ENCODE measurements at places on chromosomes 4 and X.

DNA sequence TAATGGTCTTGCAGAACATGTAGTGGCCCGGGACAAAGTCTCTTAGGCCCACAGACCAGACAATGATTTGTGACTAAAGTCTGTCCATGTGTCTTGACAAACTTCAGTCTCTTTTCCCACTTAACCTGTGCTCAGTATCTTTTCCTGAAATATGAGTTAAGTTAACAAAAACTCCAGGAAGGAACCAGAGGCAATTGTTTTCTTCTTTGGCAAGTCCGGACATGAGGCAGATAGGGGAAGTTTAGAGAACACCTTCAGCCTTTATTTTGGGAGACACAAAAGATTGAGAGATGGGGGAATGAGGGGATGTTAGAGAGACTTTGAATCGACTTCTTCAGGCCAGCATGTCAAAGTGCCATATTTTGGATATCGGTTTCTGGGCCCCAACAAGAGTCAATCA, 80.2 kb upstream of the FRMPD4 start:
- DNase-seq: no peak

DNA sequence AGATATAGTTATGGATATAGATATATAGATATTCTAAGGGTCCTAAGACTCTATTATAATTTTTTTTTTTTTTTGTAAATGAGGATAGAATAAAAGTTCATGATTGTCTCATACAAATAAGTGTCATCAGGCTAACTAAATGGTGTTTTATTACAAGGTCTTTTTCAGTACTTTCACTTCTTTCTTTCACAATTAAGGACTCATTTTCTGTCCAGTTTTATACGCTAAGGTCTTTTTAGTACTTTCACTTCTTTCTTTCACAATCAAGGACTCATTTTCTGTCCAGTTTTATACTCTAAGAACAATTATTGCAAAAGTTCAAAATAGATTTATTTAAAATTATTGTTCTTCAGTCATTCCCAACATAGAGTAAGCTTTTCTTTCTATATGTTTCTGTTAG, 32.7 kb downstream of the RUFY3 start:
- DNase-seq: no peak

DNA sequence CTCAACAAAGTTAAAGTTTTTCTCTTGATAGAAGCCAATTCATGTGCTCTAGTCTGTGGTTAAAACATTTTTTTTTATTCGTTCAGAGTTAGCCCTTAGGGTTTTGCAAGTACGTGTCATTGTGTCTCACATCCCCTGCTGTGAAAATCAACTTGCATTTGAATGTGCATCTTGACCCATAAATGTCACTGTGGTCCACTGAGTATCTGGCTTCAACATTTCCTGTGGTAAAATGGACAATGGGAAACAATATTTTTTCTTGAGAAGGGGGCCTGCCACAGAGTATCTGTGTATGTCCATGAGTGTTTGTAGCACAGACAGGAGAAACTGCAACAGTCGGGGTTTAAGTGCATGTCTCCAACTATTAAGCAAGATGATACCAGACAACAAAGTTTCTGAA, 554.8 kb upstream of the TENM3 start:
- peak; percentile 62 for DNase-seq

DNA sequence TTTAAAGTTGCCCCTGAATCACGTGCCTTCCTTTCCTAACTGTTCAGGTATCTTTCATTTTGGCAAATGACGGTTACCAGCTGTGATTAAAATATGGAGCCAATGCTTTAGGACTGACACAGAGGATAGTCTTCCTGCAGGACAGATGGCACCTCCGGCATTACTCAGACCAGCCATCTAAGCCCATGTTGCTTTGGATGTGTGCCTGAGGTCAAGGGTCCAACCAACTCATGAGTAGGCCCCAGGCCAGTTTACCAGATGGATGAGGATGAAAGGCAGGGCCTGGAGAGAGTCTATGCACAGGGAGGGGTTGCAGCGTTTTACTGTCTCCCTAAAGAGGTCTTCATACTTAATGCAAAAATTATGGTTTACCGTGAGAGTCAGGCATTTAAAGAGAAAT, 174.0 kb upstream of the GATB start:
- no peak for DNase-seq

- DNase-seq: no peak
Measured at GRCh38 chrX:149037281-149037870, 467.7 kb downstream of the IDS start.

GRCh38 chr4:108536577-108536976, 83.8 kb upstream of the RPL34 start:
- no peak for DNase-seq

DNA sequence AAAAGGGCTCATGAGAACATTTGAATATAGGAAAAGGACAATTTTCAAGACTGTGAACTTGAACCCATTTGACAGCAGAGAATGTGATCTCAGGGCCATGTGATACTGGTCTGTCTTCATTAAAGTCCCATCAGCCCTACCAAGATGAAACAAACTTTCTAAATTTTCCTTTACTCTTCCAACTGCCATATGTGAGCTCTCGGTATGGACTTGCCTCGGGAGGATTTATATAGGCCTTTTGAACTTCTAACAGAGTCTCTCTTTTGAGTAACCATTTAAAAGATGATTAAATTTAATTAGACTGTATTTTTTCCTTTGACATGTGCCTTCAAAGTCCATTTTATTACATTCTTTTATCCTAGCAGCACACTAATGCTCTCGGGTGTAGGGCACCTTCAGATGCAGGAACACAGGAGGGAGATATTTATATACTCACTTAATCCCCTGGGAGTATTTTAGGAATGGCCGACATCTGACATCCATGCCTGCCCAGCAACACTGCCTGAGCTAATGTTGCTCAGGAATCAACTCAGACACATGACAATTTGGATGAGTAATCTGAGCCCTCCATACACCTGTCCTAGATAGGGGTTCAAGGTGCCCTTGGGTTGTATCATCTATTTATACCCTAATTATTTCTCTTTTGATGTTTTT, 155.0 kb downstream of the SLC7A11 start:
- DNase-seq: no peak

DNA sequence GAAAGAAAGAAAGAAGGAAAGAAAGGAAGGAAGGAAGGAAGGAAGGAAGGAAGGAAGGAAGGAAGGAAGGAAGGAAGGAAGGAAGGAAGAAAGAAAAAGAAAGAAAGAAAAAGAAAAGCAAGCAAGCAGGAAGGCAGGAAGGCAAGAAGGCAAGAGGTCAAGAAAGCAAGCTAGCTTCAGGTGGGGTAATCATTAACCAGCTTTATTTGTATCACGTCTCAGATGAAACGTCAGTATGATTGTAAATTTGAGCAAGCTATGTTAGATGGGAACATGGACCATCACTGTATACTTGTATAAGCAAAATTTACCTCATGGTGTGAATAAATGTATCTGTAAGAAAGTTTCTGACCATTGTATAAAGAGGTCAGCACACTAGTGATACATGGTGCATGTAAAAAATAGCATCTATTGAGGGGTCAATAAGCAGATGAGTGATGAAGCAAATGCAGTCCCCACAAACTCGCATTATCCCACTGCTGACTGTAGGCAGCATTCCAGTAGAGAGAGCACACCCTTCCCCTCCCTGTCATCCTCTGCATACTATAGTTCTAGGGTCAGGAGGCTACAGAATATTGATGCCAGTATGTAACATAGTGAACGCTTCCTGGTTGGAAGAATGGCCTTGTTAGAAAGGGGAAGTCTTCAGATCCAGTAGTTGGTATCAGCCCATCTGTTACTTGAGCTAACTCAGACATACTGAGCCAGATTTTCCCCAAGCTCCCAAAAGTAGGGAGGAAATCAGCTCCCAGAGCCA, 16.5 kb upstream of the KLHL34 start:
- no peak for DNase-seq

DNA sequence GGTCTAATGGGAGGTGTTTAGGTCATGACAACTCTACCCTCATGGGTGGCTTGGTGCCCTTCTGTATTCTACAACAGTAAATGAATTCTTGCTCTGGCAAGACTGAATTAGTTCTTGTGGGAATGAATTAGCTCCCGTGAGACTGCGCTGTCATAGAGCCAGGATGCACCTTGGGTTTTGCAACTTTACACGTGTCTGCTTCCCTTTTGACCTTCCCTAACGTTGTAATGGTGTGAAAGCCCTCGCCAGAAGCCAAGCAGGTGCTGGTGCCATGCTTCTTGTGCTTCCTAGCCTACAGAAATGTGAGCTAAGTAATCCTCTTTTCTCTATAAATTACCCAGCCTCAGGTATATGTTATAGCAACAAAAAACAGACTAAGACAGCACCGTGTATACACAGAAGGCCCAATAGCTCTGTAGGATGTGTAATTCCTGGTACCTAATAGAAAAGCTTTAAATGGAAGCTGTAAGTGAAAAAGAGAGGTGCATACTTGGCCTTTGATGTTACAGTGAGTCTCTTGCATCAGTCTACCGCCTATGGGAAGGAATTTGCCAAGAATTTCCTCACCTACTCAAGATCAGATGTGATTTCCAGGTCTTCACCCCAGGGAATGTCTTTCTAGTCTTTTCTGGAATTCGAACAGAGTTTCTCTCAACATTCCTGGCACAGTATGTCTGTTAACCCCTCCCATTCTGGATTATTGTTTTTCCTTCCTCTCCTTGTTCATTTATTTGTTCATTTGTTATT, 3.2 kb upstream of the ENPEP start:
- no peak for DNase-seq

DNA sequence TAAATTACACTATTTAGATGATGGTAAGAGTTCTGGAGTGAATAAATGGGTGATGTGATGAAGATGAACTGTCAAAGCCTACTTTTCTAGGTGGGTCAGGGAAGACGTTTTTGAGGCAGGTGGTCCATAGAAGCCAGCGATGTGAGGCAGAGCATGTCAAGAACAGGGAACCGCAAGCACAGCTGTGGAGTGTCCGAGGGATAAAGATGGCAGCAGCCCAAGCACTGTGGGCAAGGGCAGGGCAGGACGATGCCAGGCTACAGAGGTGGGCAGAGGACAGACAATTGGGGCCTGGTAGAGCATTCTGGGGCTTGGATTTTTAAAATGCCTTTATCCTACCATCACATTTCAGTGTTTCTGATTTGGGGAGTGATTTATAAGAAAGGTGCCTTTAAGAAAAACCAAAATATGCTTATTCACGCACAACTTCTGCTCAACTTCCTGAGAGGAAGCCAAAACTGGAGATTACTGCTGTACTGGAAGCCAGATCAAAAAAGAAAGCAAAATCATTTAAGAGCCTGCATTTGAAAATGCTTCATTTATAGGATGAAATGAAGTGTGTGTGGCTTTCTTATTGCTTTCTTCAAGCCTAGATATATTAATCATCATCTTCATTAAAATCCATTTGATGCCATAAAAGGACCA, 119.0 kb upstream of the WDR17 start:
- no peak for DNase-seq
